Stimulated activated CD4-positive, alpha-beta T cell treated with anti-CD3 and anti-CD28 coated beads, Interleukin-4, amount 100 ng/mL, for 4 hours (primary cell): ENCODE measurements at places on chromosomes 7 and 10.

DNA sequence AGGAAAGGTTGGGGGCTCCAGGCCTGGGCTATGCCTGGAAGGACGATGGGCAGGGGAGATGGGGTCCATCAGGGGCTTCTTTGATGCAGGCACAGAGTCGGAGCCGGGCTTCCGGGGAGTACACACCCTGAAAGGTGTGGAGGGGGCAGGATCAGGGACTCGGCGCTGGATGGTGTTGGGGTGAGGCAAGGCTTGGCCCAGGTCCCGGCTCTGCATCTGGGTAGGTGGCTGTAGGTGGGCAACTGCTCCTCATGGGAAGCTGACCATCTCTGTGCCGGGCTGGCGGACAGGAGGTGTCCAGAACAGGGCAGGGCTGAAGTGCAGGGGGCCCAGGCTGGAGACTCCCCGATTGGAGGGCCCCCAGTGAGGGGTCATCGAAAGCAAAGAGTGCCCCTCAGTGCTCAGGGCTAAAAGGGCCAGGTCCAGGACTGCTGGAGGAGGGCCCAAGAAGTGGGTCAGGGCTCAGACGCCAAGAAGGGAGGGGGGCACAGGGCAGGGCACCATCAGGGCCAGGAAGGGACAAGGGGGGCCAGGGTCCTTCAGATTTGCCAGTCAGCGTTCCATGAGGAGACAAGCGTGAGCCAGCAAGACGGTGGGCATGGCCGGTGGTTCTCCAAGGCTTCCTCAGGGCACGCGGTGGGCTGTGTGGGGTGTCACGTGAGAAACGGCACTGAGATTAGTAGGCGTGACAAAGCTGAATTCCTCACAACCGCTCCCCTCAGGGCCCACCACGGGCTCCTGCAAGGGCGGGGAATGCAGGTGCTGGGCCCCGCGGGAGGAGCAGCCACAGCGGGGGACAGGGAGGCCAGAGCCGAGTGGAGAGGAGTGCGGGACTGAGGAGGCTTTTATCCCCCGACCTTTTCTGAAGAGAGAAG, 97.0 kb downstream of the BMS1 start:
- no peak for DNase-seq

DNA sequence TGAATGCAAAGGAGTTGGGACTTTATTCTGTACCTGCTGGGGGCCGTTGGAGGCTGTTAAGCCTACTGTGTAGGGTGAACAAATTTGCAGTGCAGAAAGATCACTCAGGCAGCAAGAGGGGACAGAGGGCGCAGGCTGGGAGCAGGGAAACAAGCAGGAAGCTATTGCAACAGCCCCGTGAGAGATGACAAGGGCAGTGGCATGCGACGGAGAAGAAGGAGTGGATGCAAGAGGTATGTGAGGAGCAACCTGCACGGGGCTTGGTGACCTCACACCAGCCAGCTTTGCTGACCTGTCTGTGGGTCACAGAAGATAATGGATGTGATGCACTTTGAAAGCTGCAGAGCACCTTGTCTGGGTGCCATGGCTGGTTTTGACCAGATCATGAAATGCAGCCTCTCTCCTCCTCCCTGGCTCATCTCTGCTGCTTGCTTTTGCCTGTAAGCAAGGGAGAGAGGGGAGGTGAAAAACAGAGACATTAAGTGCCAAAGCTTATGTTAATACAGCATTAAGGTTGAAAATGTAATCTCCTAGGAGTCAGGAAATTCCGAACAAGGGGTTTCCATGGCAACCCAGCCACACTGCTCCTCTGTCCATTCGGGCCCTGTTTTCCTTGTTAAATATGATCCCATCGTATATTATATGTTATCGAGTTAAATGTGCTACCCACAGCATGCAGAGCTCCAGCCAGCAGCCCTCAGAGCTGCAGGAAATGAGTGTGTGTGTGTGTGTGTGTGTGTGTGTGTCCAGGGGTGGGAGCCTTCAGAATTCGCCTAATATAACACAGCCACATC, 314.3 kb upstream of the ZMIZ1 start:
- no peak for DNase-seq

DNA sequence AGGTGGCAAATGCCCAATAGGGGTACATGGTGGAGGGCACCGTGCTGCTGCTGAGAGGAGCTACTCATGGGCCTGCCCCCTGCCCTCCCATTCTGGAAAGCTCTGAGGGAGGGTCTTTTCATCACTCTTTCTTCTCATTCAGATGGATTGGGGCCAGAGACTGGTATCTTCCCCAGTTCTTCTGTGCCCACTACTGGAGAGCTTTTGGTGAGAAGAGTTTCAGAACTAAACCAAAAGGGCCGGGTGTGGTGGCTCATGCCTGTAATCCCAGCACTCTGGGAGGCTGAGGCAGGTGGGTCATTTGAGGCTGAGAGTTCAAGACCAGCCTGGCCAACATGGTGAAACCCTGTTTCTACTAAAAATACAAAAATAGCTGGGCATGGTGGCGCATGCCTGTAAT, 12.5 kb downstream of the ADRA2A start:
- DNase-seq, result no peak

- DNase-seq, result no peak
These were observed 91.2 kb downstream of the GTF2IRD1 start for GRCh38 chr7:74544706-74545469.

GRCh38 chr7:130131964-130132875, 61.9 kb downstream of the KLHDC10 start:
- no peak for DNase-seq

GRCh38 chr7:151905766-151906165, 28.9 kb upstream of the PRKAG2 start:
- DNase-seq, result no peak

GRCh38 chr10:114404171-114405010, at the start of gene AFAP1L2:
AFAP1L2 (minus strand) TSS chr10:114404502; CDS start chr10:114404455, 47 bp downstream.
- no peak for DNase-seq

GRCh38 chr10:122198631-122199030, 72.5 kb upstream of the BTBD16 start:
- no peak for DNase-seq

GRCh38 chr7:131322061-131322460, 5.6 kb upstream of the MKLN1 start:
- DNase-seq, result no peak

DNA sequence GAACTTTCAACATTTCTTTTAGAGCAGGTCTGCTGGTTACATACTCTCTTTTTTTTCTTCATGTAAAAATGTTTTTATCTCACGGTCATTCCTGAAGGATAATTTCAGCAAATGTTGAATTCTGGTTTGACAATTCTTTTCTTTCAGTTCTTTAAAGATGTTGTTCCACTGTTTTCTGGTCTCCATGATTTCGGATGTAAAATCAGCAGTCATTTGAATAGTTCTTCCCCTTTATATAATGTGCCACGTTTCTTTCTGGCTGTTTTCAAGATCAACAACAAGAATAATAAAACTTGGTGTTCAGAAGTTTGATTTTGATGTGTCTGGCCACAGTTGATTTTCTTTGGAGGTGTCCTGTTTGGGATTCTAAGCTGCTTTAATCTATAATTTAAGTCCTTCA, 14.0 kb upstream of the MRPS33 start:
- no peak for DNase-seq

- DNase-seq, result no peak
These were observed 630 bp upstream of the VSTM4 start for GRCh38 chr10:49115796-49116508.

DNA sequence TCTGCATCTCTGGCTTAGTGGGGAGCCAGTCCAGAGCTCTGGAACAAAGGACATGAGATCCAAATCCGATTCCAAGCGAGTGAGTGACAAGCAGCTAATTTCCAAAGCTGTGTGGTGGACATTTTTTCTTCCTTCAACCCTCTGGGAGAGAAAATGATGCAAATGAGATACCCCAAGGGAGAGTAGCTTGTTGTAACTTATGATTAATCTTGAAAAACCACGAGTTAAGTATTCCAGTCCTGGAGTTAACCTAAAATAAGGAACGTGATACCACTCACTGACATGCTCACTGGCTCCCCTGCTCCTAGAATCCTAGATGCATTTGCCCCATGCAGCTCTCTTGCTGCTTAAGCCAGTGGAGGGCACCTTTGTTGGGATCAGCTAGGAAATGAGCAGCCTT, 116.0 kb upstream of the HABP2 start:
- no peak for DNase-seq

DNA sequence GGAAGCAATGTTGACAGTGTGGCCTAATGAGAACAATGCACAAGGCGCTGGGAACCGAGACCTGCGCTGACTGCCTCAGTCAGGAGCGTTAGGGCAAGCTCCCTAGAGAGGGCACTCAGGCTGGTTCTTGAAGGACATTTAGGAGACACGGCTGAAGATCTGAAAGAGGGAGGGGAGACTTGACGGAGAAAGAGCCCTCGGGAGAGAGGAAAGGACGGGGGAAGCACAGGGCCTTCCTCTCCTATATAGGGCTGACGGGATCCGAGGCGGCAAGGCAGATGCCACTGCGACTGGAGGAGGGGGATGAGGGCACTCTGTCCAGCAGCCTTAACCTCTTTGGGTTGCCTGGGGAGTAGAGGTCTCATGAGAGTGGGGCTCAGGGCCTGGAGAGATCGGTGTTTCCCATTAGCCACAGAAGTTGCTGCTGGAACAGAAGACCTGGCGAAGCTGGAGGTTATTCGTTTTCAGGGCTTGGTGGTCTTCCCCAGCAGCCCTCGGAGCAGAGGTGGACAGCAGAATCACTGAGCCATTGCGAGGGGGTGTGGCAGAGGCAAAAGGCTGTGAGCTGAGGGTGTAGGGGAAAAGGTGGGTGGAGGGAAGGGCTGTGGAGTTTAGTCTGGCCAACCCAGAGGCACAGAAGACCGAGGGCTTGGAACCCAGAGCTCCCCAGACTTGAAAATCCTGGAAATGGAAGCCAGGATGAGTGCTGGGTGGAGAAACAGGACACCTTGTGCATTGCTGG, 36.0 kb downstream of the CLEC2L start:
- DNase-seq, result no peak

- DNase-seq, result no peak
These were observed 625.1 kb upstream of the MKI67 start for GRCh38 chr10:128751284-128751683.

GRCh38 chr7:2821161-2821841, 22.8 kb downstream of the GNA12 start:
- no peak for DNase-seq

- peak; percentile 1 for DNase-seq
These were observed 2.1 kb upstream of the GPRIN2 start for GRCh38 chr10:46558392-46559185.

- DNase-seq, result no peak
These were observed 16.1 kb downstream of the R3HCC1L start for GRCh38 chr10:98150544-98150943.

DNA sequence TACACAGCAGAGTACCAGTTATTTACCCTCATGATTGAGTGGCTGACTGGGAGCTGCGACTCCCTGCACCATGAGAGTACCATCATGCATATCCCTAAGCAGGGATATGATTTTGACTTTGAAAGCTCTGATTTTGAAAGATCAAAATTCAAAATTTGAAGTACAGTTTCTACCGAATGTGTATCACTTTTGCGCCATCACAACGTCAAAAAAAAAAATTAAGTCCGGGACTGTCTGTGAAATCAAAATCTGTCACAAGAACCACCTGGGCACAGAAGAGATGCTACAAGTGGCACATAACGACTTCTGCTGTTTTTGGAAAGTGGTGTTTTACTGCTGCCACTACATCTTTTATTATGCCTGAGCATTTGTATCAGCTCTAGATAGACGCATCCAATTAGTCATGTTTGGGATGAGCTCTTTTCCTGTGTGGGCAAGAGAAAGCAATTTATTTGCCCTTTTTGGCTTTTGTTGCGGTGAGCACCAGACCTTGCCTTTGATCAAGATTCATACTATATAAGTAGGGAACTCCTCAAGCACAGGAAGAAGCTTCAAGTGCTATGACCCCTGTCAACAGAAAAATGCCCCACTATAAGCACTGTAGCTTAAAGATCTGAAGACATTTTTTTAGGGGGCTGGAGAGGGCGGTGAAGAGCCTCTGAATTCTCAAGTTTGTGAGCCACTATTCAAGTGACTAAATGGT, 10.7 kb downstream of the MTPN start:
- no peak for DNase-seq

GRCh38 chr7:24464861-24465260, 108.4 kb upstream of the PALS2 start:
- DNase-seq, result no peak

DNA sequence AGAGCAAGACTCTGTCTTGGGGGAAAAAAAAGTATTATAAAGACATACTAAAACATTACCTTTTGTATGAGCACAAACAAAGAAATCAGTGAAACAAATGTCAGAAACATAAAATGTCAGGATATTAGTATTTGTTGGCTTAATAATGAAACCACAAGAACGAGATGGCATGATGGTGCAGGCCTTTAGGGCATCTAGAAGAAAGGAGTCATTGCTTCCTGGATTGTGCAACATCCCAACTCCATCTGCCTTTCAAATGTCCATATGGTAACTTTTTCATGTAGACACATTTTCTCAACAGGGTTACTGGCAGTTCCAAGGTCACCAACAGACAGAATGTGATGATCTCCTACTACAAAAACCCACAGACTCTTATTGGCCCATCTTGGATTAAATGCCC, 96.6 kb downstream of the ZNF248 start:
- no peak for DNase-seq

DNA sequence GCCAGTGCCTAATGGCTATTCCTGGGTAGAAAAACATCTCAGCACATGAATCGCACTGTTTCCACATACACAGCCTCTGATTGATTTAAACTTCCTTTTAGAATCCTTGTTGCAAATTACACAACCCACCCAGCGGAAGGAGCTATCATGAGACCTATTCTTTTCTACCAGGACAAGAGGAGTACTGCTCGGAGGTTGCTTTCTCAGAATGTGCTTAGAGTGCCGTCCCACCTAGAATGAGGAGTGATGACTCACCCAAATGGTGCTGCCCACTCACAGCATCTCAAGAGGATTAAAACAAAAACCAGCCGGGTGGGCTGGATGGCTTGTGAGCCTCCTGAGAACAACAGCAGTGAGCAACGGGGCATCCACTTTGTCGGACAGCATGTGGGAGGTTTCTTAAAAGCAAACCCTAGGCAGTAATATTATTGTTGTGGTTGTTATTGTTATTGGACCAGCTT, 128.9 kb downstream of the DGKI start:
- DNase-seq, result no peak
